ENCODE measurements at places on chromosomes 4 and X.
A peak's percentile ranks its signal among the peaks of the same experiment; 100 is the strongest.

DNA sequence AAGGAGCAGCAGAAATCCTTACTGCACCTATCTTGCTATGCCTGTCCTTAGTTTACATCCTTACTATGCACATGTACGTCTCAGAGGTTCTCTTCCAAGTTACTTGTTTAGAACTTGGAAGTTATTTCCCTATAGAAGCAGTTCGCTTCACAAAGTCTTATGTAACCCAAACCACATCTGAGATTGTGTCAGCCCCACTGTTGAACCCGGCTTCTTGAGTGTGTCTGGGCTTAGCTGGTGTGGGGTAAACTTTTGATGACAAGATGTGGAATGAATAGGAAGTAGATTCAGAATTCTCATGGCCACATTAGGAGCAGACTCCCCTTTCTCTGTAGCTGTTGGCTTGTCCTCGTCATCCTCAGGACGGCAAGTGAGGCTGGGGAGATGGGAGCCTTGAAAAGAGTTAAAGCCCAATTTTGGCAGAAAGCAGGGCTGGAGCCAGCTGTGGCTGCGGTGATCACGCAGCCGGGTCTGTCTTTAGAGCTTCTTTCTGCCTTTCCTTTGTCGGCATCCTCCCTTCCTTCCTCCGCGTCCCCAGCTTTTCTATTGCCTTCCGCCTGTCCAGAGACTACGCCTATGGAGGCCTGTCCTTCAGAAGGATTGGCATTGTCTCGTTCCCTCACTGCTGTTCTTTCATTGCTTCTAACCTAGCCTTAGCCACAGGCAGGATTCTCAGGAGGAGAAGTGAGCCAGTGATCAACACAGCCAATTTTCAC, 23.0 kb upstream of the LIMCH1 start:
- no peak for DNase-seq

GRCh38 chr4:107246761-107247160, 210.6 kb upstream of the DKK2 start:
- no peak for DNase-seq

DNA sequence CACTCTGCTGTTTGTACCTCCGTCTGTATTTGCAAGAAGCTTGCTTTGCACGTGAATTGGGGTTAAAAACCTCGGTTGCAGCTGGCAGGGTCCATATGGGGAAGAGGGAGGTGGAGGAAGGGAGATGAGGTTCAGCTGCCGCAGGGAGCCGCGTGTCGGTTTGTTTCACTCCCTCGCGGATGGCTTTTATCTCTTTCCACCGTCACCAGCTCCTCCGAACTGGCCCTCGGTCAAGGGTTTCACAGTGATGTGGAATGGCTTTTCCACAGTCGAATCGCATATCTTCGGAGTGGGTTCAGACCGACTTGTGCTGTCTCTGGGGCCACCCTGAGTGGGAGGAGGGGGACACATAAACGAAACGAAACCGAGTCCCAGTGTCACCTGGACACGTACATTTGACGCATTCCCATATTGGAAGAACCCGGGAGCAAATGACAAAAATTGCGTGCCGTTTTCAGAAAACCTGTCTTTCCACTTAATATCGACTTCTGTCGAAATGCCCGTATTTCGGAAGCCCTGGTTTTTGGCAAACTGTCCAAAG, 929 bp downstream of the ZBTB33 start:
- peak; percentile 7 for DNase-seq

GRCh38 chrX:7102119-7102518, 45.4 kb upstream of the STS start:
- DNase-seq = no peak

DNA sequence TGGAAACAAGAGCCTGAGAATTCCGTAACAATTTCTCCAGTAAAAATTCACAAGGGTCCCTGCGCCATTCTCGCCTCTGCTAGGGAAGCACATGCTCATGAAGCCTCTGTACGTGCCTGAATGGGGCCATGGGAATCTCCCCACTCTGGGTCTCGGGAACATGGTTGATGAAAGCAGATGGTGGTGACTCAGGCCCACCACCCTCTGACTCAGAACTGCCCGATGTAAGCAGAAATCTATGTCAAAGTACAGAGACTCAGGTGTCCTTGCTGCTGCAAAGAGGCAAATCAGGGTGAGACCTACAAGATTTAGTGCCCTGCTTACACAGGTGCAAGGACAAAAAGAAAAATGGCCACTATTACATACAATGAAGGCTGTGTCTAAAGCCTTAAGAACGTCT, 65.0 kb downstream of the SCD5 start:
- DNase-seq = no peak

DNA sequence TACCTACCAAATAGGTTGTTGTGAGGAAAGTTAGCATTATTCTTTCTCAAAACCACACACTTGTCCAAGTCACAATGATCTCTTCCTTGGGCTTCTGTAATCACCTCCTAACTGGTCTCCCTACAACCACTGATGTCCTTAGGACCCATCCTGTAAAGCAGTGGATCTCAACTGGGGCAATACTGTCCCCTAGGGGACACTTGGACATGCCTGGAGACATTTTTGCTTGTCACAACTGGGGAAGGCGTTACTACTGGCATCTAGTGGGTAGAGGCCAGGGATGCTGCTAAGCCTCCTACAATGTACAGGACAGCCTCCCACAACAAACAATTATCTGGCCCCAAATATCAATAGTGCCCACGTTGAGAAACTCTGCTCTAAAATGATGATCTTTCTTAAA, 118.7 kb upstream of the AP1S2 start:
- peak; percentile 14 for DNase-seq

- no peak for DNase-seq
Measured at GRCh38 chr4:109764789-109765402, 35.0 kb upstream of the PLA2G12A start.

GRCh38 chrX:84335121-84335520, 147.1 kb upstream of the RPS6KA6 start:
- DNase-seq = no peak

DNA sequence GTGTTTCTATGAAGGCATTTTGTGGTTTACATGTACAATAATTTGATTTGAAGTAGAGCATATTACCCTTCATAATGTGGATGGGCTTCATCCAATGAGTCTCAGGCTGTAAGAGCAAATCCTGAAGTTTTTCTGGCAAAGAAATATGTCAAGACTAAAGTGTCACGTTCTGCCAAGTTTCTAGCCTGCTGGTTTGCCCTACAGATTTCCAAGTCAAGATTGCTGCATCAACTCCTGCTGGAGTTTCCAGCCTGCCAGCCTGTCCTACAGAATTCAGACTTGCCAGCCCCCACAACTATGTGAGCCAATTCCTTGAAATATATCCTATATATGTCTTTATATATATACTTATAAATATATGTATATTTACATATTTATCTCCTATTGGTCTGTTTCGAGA, 70.0 kb upstream of the RLIM start:
- DNase-seq = no peak

- DNase-seq = no peak
Measured at GRCh38 chr4:48237996-48238645, 31.5 kb downstream of the TEC start.

DNA sequence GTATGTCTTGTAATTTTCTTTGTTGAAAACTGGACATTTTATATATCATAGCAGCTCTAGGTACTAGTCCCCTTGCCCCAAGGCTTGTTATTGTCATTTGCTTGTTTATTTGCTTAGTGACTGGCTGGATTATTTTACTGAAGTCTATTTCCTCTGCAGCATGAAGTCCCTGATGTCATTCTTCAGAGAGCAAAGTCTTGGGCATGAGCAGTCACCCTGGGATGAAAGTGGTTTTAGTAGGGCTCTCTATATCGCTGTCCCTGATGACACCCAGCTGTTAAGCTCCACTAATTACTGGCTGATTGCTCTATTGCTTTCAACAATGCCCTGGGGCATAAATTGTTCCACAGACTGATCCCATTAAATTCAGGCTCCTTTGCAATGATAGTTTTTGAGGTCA, 113.5 kb upstream of the USP9X start:
- no peak for DNase-seq

- no peak for DNase-seq
Measured at GRCh38 chr4:168880811-168881595, 129.1 kb downstream of the CBR4 start.

- DNase-seq = no peak
Measured at GRCh38 chr4:108109997-108110416, 58.7 kb downstream of the LEF1 start.

DNA sequence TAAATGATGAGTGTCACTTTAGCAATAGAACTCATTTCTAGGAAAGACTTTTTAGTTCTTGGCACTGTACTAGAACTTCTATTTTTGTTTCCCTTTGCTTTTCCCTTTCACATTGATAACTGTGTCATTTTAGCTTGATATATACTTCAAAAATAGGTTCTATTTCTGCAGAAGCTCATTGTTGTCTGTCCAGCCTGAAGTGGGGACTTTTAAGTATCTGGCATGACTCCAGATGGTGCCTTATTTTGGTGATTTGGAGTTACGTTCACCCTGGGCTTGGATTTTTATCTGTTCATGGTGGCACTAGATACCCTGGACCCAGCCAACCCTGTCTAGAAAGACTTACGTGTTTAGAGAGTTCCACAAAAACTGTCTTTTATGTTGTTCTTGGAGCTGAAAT, 3.4 kb downstream of the ABHD18 start:
- no peak for DNase-seq

GRCh38 chrX:22135171-22135711, 103.1 kb downstream of the PHEX start:
- no peak for DNase-seq

DNA sequence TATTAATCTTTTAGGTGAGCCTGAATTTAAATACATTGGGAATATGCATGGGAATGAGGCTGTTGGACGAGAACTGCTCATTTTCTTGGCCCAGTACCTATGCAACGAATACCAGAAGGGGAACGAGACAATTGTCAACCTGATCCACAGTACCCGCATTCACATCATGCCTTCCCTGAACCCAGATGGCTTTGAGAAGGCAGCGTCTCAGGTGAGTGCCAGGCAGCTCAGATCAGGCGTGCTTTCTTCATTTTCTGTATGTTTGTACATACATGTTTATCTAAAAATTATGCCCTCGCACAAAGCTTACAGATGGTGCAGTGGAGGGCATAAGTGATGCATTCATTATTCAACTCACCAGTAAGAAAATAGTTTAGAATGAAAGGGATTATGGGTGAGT, 85.6 kb downstream of the CPE start:
- no peak for DNase-seq

GRCh38 chrX:139971394-139971749, 6.1 kb upstream of the CXorf66 start:
- no peak for DNase-seq

DNA sequence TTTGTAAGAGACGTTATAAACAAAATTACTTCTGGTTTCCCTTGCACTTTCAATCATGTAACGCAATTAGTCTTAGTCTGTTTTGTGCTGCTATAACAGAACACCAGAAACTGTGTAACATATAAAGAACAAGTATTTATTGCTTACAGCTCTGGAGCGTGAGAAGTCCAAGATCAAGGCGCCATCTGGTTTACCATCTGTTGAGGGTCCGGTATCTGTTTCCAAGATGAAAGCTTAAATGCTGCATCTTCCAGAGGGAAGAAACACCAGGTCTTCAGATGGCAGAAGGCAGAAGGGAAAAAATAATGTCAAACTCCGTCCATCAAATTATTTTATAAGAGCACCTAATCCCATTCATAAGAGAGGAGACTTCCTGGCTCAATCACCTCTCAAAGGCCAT, 474.1 kb downstream of the PDGFC start:
- DNase-seq = no peak

- DNase-seq = no peak
Measured at GRCh38 chrX:74324131-74324530, 20.2 kb downstream of the ZCCHC13 start.

GRCh38 chrX:48461830-48462229, 8.2 kb downstream of the SLC38A5 start:
- DNase-seq = no peak

GRCh38 chr4:176380352-176381157, 60.8 kb downstream of the SPCS3 start:
- no peak for DNase-seq

DNA sequence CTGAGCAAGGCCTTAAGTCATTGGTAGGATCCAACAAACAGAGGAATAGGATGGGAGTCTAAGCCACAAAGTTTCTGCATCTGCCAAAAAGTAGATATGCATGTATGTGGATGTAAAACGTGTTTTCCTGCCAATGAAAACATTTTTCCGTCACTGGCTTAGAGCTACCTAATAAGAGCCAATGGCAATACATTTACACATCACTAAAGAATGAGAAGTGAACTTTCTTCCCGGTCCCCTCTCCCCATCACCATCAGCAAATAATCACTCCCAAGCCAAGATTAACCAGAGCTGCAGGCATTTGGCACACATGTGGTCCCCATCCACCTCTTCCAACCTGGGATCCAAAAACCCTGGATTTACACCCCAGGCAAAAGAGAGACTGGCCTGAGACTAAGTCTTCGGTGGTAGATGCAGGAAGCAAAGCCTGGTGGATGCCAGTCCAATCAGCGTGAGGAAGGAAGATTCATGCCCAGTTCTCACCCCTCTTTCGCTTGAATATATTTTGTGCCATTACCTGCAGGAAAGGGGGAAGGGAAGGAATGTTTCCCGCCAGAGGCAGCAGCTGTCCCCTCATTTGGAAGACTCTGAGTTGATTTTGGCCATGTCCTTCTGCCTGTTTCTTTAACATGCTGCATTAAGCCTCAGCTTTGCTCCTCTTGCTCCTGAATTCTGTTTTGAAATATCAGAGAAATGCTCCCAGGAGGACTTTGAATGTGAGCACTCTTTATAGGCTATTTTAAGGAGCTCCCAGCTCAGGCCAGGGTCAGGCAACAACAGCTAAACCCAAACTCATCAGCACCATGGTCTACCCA, 131.4 kb downstream of the CHIC2 start:
- DNase-seq = no peak

DNA sequence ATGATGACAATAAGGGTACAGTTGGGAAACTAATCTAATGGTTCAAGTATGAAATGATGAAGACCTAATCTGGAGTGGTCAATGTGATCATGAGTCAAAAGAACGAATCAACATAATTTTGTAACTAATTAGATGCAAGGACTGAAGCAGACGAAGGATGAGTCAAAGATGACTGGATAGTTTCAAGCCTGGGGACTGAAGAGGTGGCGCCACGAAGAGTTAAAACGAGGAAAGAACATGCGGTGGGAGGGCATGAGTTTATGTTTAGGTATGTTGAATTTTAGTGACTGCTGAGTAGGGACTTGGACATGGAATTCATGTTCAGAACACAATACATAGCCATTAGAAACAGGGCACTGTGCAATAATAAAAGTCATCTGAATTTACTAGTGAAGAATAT, 221.5 kb upstream of the FAM241A start:
- no peak for DNase-seq

DNA sequence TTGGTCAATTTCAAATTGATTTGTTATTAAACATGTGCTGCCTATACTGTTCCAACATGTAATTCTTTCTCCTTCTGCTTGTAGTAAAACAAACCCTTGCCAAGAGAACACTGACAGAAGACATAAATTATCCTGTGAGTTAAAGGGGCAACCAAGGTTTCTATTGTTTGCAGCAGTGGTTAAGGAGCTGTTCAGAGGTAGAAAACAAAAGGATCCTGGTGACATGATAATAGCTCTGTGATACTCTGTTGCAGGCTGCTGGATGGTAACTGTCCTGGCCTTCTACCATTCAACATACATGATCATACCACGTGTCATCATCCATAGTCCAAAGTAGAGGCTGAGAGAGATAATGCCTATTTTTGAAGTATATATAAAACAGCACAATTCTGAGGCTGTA, 75.8 kb upstream of the F9 start:
- DNase-seq = no peak
